ENCODE measurements at places on chromosomes 7 and 10.

- DNase-seq: no peak
Measured at GRCh38 chr7:129714514-129715063, 103.1 kb downstream of the NRF1 start.

DNA sequence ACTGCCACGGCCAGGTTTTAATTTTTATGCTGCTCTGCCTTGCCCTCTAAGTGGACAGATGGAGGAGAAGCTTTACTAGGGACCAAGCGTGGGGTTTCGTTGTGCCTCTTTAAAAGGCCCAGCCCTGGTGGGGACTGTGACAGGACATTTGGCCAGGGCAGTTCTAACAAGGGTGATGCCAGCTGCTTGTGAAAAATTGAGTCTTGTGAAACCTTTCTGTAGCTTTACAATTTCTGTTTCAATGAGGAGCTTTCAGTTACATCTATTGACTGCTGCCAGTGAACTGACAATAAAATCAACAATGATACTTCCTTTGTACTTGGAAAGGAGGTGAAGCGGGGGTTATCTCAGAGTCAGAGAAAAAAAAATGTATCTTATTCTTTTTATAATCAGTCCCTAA is 233.1 kb upstream of the CSTF2T start:
- DNase-seq: no peak

GRCh38 chr10:75127471-75127870 is 16.0 kb downstream of the SAMD8 start:
- DNase-seq: peak; percentile 46

- no peak for DNase-seq
Measured at GRCh38 chr7:91847876-91848588, 32.5 kb downstream of the MTERF1 start.

- DNase-seq: no peak
Measured at GRCh38 chr7:96526496-96526895, 183.2 kb downstream of the SEM1 start.

DNA sequence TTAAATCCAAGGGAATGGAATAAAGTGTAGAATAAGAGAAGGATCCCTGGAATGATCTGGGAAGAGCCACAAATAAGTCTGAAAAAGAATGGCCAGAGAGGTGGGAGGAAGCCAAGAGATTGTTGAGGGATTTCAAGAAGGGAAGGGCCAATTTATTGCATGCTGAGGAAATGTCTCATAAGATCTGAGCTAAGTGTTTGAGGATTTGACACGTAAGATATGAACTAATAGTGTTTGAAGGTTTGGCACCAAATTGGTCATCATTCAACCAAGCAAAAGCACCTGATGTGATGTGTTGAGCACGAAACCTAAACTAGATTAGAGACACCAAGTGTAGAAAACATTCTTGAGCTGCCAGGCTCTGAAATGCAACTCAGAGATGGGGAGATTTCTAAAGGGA is 97.9 kb downstream of the TSPAN12 start:
- DNase-seq: no peak

DNA sequence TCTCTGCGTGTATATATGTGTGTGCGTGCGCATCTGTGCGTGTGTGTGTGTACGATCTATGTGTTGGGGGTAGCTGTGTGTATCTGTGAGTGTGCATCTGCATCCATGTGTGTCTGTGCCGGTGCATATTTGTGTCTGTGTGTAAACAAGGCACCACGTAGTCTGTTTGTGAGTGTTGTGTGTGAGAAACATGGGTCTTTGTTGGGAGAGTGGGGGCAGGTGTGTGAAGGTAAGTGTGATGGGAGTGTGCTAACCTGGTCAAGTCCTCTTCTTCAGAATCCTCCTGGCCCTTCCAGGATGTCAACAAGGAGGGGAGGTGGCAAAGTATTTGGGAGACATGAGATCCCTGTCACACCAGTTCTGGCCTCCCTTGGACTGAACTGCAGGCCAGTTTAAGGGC is 87.2 kb downstream of the HIF1AN start:
- no peak for DNase-seq

DNA sequence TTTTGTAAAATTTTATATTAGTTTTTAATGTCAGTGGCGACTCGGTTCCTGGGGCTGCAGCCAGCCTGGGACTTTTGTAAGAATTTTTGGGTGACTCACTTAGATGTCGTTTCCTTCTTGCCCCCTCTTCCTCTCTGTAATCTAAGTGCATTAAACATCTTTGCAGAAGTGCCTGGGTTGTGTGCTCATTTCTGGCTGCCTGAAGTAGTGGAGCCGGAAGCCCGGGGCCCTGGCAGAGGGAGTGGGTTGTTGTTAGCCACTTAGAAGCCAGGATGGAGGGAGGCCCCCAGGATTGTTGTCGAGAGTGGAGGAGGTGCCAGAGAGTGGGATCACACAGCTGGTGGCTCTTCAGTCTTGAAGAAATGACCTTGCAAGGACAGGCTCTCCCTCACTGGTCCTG is 11.0 kb upstream of the TRIM8 start:
- peak; percentile 71 for DNase-seq
